ENCODE measurements at places on chromosomes 5 and 9.
A peak's percentile ranks its signal among the peaks of the same experiment; 100 is the strongest.

GRCh38 chr5:173733021-173733420, 116.6 kb upstream of the BOD1 start:
- DNase-seq = no peak

DNA sequence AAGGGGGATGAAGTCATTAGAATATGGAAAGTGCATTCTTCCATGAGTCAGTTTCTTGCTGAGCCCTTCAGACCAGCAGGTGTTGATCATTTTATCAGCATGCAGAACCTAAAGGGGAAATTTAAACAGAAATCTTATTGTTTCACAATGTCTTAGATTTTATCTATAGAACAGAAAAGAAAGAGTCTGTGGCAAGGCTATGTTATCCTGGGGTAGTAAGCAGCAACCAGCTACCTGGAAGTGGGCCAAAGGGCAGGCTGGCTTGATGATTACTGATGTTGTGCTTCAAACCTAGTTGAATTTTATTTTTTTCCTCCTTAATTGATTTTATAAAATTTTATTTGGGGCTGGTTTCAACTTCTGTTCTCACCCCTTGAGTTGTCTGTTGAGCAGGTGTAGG, 101.5 kb downstream of the LRRC70 start:
- no peak for DNase-seq

- no peak for DNase-seq
These were observed 146.7 kb downstream of the HSPA4 start for GRCh38 chr5:133198511-133198910.

DNA sequence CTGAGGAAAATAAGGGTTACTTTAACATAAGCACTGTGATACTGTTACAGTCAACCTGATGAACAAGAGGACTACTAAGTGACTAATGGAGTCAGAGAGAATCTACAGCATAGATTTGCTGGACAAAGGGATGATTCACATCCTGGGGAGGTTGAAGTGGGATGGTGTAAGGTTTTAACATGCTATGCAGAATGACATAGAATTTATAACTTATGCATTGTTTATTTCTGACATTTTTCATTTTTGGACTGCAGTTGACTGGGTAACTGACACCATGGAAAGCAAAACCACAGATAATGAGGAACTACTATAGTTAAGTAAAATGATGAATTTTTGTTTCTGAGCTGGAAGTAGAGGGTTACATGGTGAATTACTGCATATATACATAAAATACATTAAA, 389.2 kb downstream of the MAT2B start:
- peak; percentile 50 for DNase-seq

- DNase-seq = no peak
These were observed 48.4 kb downstream of the GALNT10 start for GRCh38 chr5:154238776-154239481.

DNA sequence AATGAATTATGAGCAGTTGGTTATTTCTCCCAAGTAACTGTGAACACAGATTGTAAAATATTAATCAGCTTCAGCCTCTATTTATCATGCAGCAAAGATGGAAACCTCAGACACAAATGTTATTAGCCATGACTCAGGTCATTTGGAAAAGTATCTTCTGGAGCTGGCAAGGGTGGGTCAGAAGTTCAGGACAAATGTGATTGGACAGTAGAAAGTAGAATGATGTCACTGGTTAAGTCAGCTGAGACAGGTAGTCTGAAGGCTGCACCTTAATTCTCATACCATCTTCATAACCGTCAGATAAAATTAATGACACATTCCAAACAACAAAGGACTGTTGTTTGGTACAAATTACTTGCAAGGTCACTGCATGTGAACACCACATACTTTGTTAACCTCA, 140.2 kb downstream of the EMB start:
- DNase-seq = no peak

- DNase-seq = no peak
These were observed 5.3 kb downstream of the GPR151 start for GRCh38 chr5:146510559-146511125.

GRCh38 chr5:40524677-40525076, 155.0 kb upstream of the PTGER4 start:
- DNase-seq = no peak

- no peak for DNase-seq
These were observed 98.2 kb downstream of the CAMSAP1 start for GRCh38 chr9:135809166-135809565.

- no peak for DNase-seq
These were observed 4.6 kb upstream of the MYORG start for GRCh38 chr9:34381323-34381722.

DNA sequence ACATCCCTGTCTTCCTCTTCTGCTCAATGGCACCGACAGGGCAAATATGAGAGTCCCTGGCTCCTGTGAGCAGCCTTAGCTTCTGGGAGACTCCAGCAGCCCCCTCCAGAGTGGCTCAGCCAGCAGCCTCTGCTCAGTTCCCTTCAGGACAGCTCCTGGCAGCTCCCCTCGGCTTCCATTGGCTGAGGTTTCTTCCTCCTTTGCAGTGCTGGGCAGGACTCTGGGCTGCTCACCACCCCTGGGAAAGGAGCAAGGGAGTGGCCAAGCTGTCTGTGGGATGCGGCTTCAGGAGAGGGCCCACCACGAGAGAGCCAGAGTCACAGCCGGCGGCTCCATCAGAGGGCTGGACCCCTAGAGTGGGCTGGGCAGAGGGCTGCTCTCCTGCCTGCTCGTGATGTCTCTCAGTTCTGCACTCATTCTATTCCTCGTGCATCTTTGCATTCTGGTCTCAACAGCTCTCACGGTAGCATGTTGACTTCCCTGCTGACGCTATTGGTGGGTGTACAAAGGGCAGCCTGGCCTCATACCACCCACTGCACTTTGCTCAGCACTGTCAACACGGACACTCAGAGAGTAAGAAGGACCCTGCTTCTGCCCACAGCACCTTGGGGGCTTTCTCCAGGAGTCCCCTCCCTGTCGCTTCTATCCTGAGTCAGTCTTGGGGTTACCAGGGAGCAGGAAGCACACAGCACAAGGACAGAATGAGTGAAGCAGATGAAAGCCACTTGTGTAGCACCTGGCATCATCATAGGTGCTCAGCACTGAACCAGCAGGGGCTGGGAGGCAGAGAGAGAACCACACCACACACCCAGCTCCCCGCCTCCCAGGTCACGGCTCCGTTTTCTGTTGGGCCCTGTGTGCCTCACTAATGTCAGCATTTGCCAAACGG, 80.9 kb upstream of the ALDH1B1 start:
- no peak for DNase-seq

DNA sequence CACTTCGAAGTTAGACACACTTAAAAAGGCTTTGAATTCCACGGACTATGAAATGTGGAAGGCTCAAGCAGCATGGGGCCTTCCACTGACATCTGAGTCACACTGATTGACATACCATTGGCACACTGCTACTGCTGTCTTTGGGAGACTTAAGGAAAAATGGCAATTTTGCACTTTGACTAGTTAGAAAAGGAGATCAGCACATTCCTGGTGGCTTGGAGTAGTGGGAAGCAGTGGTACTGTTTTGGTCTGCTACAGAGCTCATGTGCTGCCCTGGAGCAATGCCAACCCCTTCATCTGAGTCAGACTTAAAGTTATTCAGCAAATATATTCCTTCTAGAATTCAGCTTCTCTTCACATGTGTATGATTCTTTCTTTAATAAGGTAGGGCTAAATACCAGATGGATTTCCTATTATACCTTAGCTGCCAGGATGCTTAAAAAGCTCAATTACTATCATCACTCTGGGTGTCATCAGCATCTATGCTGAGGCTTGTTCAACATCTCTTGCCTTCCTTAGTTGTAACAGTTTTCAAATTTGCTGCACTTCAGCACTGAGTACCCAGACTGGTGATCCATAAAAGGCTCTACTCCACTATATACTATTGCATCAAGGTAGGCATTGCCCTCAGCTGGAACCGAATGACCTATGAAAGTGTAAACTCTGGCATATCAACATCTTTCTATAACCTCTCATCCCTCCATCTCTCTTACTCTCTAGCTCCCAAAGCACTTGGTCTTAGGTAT, 42.3 kb upstream of the MOCS2 start:
- no peak for DNase-seq

- peak; percentile 39 for DNase-seq
These were observed 17.6 kb upstream of the TARS1 start for GRCh38 chr5:33423018-33423630.

DNA sequence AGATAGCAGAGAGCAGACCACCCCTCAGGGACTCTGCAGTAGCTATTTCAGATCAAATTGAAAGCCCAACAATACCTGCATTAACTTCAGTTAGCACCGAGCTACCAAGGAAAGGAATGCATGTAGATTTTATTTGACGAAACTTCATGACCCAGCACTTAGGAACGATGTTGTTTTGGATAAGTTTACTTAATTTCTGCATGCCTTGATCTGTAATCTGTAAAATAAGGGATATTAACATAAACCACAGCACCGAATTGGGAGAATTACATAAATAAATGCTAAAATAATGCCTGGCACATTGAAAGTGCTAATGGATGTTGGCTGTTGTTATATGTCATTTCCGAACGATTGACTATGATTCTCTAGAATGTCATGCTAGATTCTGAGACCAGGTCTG, 435.8 kb upstream of the CLINT1 start:
- no peak for DNase-seq

DNA sequence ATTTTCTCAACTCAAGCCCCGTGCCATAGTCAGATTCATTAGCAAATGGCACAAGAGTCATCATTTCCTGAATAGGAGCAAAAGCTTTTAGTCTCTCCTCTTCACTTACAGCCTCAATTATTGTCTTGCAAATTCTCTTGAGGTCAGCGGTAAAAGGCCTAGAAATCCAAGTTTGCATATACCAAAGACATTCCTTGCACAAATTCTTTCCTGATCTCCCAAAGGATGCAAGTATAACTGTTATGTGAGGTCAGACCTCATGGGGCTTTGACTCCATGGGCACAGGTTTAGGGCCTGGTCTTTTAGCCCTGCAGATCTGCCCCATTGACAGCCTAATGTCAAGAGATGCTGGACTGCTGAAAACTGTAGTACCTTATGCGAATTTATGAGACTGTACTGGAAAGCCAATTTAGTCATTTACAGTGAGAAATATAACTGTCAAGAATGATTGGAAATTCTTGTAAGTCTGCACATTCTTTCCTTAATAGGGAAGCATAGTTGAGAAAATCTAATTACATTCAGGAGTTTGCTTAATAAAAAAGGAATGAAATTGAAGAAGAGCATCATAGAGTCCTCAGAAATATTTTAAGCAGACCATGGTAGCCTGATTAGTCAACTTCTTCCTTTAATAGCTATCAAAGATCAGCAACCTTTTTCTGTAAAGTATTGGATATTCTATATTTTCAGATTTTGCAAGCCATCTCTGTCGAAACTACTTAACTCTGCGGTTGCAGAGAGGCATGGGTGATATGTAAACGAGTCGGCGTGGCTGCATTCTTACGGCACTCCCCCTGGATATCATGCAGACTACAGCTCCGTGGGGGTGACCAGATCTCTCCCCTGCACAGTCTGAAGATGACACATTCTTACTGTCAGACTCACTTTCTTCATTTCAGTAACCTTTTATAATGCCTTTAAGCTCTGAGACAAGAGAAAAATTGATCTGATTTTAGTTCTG, 45.2 kb downstream of the GCNT4 start:
- no peak for DNase-seq

DNA sequence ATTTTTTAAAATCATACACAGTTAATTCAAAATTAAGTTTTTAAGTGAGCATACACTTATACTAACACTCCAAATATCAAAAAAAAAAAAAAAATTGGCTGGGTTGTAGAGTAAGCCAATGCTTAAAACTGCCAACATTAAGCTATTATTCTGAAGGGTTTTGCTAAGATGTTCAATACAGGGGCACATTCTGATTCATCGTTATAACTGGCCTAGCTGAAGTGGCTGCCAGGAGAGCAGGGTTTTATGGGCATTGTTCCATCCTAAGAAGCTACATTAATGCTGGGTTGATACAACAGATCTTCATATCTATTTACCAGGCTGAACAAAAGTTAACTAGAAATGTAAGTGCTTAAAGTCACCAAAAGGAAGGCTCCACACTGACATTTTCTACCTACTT, 13.4 kb downstream of the ELAVL2 start:
- DNase-seq = no peak

DNA sequence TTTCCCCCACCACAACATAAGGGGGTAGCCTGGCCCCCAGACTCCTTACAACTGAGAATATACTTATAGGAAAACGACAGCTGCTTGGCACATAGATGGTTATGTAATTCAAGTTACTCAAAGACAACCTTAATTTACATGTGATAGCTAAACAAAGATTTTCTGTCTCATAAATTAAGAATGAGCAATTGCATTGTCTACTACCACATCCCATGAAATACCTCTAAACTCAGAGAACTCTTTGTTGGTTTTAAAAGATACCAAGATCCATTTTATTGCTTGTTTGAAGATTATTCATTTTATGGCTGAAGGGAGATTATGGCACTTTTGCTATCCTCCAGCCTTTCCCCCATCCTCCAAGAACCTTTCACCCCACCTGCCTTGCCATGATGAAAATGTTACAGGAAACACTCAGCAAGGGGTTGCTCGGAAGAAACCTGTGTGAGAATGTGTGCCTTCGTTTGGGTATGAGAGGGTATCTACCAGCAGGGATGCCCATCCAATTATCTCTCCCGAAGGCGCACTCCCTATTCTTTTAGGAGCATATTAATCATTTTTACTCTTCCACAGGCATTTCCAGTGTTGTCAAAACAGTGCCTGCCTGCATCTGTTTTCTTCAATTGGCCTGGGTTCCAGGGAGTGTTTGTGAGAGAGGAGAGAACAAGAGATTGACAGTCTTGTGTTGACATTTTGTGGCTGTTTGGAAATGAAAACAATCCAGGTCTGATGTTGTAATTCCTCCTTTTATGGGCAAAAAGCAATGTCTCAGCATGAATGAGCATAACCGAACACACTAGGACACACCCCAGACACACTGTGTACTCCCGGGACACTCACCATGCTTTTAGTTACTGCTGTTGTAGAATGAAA, 208.0 kb upstream of the ANKRD55 start:
- DNase-seq = no peak

DNA sequence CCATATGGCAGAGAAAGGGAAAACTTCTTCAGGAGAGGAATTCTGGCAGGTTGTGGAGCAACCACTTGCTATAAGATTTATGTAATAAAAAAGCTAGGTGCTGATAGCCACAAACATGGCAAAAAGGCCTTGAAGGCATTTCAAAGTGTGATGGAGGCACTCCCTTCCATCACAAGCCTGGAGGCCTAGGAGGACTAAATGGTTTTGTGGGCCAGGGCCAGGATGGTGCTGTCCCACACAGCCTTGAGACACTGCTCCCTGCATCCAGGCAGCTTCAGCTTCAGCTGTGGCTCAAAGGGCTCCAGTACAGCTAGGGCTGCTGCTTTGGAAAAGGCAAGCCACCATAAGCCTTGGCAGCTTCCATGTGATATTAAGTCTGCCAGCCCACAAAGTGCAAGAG, 632.8 kb downstream of the BRINP1 start:
- no peak for DNase-seq

All from AML-193 (cell line).